CD4-positive, alpha-beta T cell treated with Interleukin-21 for 1 hour (primary cell): ENCODE measurements at places on chromosomes 6 and 20.

DNA sequence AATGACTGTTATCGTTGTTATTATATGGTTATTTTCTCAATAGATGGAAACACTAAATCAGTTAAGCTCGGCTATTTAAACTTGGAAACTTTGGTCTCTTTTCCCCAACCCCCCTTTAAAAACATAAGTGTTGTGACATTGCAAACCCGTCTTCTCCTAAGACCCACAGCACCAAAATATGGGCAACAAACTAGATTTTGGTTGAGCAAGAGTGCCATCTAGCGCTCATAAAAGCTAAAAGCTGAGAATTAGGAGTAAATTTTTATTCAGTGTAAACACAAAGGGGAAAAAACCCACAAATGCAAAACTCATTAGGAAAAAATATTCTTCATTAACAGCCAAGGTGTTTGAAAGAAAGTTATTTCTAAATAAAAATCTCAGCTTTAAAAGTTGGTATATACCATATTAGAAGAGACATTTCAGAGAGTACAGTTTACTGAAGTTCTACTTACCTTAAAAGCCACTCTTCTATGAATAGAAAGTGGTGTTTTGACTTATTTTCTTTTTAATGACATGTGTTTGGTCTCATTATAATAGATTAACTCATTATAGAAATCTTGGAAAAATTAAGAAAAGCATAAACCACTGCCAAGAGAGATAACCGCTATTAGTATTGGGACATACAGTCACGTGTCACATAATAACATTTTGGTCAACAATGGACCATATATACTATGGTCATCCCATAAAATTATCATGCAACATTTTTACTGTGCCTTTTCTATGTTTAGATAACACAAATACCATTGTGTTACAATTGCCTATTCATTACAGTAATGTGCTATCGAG is 21.1 kb downstream of the SESN1 start:
- peak; percentile 84 for DNase-seq

GRCh38 chr6:119274197-119274595 is 75.4 kb downstream of the MAN1A1 start:
- DNase-seq: no peak

GRCh38 chr6:170464080-170464479 is 89.0 kb downstream of the PSMB1 start:
- DNase-seq: no peak

DNA sequence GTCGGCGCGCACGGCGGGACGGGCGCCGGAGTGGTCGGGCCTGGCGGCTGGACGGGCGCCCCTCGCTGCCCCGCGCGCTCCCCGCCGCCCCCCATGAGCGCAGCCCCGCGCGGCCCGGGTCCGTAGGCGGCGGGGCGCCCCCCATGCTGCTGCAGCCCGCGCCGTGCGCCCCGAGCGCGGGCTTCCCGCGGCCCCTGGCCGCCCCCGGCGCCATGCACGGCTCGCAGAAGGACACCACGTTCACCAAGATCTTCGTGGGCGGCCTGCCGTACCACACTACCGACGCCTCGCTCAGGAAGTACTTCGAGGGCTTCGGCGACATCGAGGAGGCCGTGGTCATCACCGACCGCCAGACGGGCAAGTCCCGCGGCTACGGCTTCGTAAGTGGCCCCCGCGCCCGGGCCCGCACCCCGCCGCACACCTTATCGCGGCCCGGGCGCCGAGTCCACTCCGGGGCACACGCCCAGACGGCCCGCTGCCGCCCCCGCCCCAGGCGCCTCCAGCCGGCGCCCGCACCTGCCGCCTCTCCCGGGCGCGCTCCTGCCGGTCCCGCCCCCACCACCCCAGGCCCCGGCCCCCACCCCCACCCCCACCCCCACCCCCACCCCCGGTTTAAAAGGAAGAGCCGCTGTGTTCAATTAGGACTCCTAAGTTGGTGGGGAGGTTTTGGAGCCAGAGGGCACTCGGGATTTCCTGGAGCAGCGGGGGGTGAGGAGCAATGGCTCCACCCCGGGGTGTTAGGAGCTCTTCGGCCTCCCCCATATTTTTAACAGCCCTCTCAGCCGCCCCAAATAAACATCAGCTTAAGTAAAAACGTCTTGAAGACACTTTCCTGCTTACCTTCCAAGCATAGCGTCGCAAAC is 474 bp downstream of the RBM38 start:
- no peak for DNase-seq
